CD4-positive, alpha-beta T cell treated with Interleukin-4 for 4 hours (primary cell): ENCODE measurements at places on chromosomes 2 and 18.

- no peak for DNase-seq
Observed at GRCh38 chr2:221715523-221716247, 143.6 kb upstream of the EPHA4 start.

DNA sequence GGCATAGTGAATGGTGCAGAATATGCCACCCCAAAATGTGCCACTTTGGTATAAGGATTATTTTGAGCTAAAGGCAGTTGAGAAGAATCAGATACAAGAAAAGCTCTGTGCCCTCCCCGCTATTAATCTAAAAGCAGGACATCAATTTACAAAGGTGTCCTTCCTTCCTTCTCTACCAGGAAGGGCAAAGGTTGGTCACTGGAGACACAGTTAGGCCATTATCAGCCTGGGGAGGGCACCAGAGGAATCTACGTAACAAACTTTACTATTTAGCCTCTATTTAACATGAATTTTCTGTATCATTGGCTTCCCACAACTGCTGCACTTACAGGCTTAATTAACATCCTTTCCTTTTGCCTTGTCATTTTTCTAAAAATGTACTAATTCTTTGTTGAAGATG is 52.6 kb downstream of the MEP1B start:
- DNase-seq = no peak

- no peak for DNase-seq
Observed at GRCh38 chr2:54818226-54818625, 94.8 kb downstream of the EML6 start.

DNA sequence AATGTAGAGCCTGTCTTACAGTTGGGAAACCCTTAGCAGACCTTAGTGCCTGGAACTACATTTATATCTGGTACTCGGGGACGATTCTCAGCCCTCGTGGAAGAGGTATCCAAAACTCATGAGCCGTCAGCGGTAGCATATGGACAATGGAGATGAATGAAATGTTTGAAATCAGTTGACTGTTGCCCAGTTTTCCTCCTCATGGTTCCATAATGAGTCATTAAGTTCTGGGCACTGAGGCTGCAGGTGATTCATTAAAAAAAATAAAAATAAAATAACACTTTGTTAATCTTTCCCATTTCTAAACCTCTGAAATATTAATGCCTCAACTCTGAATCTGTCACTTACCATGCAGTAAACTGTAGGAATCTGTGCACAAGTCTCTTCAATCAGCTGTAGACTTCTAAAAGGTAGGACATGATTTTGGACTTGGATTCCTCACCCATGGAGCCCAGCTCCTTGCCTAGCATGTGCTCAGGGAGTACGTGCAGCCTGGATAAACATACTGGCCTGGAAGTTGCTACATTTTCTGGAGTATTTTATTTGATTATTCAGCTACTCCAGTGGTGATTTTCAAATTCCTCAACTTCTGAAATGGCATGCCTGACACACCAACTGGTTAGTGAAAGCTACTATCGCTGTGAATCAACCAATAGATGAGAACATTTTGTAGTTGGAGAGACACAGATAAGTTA is 979.2 kb downstream of the CNTNAP5 start:
- no peak for DNase-seq

DNA sequence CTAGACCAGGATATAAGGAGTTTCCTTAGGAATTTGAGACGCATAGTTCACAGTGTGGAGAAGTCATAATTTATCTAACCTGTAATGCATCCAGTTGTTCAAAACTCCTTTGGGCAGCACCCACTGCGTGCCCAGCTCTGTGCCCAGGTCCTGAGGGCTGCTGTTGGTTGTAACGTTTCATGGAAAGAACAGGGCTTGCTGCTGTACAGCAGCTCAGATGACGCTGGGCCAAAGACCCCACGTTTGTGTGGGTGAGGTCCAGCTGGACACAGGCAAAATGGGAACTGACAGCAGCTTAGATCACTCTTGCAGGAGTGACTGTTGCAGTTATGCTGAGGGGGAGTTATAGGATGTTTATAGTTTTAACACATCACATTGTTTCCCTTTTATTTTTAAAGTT is 30.0 kb upstream of the HS6ST1 start:
- DNase-seq = no peak

- DNase-seq = no peak
Observed at GRCh38 chr2:160838147-160838546, 322.1 kb upstream of the TANK start.

- no peak for DNase-seq
Observed at GRCh38 chr18:35059280-35059927, 18.2 kb downstream of the MAPRE2 start.

DNA sequence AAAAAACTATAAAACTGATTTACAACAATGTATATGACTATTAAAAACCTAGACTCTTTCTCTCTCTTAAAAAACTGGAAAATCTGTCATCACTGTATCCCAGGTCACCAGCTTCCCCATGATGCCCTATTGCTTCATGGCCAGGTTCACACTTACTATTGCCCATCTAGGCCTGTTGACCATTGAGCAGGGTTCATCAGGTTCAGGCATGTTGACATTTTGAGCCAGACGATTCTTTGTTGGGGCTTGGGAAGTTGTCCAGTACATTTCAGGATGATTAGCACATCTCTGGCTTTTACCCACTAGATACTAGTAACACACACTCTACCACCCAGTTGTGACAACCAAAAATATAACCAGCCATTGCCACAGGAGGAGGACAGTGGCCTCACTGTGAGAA is 26.9 kb upstream of the RAB27B start:
- no peak for DNase-seq

GRCh38 chr2:149653831-149654445 is 66.4 kb upstream of the MMADHC start:
- DNase-seq = no peak

DNA sequence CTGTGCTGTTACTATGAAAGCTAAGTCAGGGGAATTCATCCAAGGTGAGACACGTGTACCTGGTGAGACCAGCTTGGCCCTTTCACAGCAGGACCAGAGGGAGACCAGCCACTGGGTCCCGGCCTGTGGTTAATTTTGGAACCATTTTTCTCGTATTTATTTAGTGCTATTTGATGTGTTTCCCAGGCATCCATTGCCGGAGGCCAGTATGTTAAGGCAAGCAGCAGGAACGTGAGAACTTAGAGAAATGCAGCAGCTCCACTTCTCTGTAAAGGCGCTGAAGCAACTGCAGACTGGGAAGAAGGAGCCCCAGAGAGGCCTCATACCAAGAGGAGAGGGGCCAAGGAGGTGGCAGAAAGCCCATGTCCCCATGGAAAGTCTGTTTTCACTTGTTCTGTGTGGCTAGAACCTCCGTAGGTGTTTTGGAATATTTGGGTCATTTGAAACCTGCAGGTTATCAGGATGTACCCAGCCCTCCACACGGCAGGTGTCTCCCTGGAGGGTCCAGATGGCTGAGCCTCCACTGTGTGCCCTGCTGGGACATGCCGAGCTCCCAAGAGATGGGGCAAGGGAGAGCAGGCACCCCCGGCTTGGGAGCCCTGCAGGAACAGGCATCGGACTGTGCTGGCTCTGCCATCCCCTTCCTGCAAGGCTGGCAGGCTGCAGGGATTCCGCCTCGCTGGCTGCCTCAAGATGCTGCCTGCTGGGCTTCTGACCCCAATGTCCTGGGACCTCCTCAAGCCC is 256.0 kb upstream of the RAB6C start:
- no peak for DNase-seq

GRCh38 chr18:389658-390357 is 110.7 kb downstream of the COLEC12 start:
- no peak for DNase-seq

GRCh38 chr2:120638450-120638849 is 97.2 kb upstream of the GLI2 start:
- no peak for DNase-seq

DNA sequence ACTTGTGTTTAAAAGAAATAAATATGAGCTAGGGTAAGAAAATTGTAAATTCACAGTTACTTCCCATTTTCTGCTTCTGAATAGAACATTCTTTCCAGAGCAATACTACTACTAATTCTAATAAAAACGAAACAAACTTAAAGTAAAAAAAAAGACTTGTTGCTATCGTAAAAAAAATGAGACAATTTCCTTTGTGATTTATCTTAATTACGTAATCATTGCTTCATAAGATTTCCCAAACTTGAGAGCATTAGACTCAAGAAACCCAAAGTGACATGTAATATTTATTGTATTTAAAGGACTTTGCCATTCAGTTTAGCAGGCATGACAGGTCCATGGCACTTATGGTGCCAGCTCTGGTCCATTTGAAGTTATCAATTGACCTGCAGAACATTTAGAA is 153.8 kb downstream of the AQP4 start:
- DNase-seq = no peak

GRCh38 chr2:183219888-183220287 is 95.6 kb downstream of the NUP35 start:
- DNase-seq = no peak

- DNase-seq = peak; percentile 63
Observed at GRCh38 chr18:79962835-79963657, 1.4 kb upstream of the HSBP1L1 start.

DNA sequence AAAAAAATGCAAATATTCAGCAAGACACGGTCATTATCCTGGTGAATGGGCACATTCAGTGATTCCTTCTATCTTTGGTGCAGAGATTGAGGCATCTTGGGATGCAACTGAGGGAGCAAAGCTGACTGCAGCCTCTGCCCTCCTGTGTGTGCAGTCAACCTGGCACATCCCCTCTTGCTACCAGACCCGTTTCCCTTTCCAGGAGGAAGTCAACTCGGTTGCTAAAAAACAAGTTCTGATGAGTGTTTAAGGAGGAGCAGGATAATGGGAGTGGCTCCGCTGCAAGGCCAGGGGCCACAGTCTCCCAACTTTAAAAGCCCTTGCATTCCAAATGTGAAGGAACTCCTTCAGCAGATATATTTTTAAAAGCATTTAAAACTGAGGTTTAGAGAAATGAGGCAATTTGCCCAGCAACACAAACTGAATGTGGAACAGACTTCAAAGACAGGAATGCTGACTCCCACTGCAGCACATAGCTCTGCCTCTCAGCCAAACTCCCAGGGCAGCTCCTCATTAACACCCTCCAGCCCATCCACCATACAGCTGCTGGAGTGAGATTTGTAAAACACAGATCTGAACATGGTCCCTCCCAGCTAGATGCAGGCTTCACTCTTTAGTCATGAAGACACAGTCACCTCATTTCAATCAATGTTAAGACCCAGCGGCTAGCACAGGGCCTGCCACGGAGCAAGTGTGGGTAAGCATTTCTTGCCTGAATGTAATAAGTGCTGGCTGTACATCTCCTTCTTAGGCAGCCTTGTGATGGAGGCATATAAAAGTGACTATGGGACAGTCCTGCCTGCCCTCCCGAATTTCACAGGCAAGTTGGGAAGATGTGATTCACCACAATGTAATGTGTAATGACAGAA is 54.3 kb downstream of the VSNL1 start:
- no peak for DNase-seq

DNA sequence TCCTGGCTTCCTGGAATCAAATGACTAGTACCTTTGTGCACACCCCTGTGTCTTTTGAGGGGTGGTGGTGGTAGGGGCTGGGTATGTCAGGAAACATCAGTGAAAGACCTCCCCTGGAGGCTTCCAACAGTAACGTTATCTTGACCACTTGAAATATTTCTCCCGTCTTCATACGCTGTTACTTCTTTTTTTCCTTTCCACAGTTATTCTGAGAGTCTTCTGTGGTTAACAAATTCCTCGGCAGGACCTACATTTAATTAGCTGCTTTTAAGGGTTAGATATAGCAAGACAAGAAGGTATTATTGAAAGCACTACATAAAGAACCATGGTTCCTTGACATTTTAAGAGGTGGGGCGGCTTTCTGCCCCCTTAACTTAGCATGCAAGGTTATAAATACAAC is 34.6 kb downstream of the UGP2 start:
- DNase-seq = no peak

DNA sequence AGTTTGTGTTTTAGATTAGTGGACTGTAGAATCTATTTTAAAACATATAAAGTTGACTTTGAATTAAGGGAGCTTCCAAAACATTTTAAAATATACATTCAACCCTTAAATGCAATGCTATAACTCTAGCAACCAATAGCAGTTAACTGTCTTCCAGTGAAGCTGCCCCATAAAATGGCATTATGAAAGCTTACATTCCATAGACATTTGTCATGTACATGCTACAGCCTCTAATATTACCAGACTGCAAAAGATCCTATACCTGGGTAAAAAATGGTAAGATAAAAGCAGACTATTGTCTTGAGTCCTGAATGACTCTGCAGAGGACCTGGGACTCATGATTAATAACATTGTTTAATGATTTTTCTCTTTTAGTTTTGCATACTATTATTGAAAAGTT is 489.4 kb downstream of the LRP1B start:
- DNase-seq = no peak

GRCh38 chr2:238376884-238377391 is 49.8 kb upstream of the ASB1 start:
- no peak for DNase-seq

GRCh38 chr18:27124196-27124595 is 60.9 kb downstream of the CHST9 start:
- DNase-seq = no peak

DNA sequence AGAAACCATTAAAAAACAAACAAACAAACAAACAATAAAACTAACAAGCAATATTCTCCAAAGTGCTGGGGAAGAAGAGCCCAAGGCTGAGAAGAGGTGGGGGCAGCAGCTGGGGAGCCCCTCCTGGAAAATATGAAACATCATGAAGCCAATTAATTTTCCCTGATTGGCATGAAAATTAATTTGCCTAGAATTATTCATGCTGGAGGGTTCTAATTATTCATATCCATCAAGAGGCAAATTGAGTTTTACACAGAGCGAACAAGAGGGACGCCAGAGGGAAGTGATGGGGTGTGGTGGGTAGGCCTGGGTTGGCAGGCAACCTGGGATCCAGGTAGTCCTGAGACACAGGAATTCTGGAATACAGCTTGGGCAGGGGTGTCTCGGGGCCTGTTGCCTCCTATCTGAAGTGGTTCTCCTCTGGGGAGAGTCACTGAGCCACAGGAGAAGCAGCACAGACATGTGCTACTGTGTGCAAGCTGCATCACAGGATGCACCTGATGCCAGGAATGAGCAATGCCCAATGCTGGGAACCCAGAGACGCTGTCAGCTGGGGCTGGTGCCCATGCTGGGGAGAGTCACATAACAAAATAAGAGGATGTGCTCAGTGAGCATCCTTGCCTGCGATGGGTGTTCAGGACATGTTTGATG is 100.5 kb downstream of the TEX51 start:
- DNase-seq = no peak

DNA sequence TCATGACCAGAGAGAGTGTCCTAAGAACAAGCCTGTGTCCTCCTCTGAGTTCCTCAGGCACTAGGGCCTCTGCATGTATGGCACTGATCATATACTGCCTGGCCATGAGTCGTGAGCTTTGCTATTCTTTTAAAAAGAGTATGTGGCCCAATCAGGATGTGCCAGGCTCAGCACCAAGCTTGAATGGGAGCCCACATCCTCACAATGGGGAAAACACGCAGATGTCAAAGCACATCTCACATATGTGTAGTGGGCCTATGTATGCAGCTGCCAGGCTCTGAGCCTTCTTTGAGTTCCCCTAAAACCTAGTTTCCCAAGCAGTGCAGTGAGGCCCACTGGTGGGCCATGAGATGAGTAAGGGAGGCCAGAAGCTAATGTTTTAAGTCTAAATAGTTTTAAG is 69.9 kb upstream of the SLC1A4 start:
- no peak for DNase-seq

- DNase-seq = no peak
Observed at GRCh38 chr2:64063454-64063853, 44.2 kb upstream of the VPS54 start.

GRCh38 chr2:148664229-148664628 is 19.7 kb downstream of the EPC2 start:
- no peak for DNase-seq
